ENCODE measurements at places on chromosomes 7 and 10.

DNA sequence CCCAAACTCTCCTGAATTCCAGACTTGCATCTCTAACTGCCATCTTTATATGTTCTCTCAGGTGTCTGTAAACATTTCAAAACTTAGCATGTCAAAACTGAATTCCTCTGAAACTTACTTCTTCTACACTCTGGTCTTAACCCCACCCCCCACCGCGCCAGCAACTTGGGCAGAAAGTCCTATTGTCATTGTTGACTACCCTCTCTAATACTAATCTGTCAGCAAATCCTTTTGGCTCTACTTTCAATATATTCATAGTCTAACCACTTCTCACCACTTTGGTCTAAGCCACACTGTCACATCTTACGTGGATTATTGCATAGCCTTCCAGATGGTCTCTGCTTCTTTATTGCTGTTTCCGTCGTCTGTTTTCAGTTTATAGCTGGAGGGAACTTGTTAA lies 86.6 kb downstream of the AHCYL2 start:
- no peak for DNase-seq

DNA sequence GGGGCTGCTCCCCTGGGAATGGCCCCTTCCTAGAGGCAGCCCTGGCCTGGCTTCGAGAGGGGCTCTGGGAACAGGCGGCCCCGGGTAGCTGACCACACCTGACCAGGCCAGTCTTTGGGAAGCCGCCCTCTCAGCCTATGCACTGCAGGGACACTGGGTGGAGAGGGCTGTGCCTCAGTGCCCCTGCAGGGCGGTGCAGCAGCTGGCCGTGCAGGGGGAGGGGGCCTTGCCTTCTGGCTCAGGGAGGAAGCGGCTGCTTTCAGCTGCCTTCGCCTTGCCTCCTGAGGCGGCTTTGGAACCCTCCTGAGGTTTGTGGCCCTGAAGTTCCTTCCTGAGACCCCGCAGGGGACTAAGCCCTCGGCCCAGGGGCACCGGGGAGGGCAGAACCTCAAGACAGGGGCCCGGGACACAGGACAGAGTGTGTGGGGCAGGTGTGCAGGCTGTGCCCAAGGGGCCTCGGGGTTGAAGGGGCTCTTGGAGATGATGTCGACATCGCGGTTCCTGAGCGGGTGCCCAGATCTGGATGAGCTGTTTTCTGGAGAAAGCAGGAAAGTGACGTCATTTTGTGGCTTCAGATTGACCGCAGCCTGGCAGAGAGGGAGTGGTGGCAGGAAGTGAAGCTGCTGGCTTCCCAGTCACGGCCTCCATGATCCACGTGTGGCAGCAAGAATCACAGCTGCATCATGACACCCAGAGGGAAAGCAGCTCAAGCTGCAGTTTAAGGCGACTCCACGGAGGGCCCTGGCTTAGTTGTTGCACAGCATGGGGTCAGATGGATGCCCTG lies 17.7 kb downstream of the ADAM8 start:
- DNase-seq = no peak

DNA sequence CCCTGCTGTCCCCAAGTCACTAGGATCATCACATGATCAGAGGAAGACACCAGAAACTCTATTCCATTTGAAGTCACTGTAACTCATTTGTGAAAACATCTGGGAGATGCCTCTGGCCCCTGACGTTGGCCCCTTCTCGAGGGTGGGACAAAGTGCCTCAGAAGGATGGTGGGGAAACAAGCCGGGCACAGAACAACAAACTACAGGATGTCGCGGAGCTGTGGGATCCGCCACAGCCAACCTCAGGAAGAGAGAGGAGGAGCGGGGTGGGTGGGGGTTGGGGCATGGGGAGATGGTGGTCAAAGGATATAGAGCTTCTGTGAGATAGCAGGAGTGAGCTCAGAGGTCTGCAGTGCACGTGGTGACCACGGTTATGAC lies 265.6 kb upstream of the TCERG1L start:
- DNase-seq = no peak

- no peak for DNase-seq
Measured at GRCh38 chr7:23021596-23021995, 7.7 kb upstream of the HYCC1 start.

DNA sequence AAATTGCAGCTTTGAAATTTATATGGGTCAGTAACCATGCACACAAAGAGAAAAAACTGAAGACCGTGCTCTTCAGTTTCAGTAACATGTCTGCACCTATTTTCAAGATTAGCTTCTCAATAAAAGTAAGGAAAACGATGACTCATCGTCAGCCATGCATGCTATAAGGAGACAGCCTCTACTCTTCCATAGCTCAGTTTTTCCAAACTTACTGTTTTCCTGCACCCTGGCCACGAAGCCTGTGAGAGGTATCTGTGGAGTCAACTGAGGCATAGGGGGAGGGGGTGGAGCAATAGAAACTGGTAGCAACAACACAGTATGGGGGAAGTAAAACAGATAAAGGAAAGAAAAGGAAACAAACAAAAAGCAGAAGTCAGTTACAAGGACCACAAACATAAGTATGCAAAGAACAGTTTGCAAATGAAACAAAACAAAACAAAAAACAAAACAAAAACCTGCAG lies 58.0 kb downstream of the PDSS1 start:
- DNase-seq = no peak

- no peak for DNase-seq
Measured at GRCh38 chr7:128094686-128095085, 63.4 kb upstream of the LRRC4 start.

DNA sequence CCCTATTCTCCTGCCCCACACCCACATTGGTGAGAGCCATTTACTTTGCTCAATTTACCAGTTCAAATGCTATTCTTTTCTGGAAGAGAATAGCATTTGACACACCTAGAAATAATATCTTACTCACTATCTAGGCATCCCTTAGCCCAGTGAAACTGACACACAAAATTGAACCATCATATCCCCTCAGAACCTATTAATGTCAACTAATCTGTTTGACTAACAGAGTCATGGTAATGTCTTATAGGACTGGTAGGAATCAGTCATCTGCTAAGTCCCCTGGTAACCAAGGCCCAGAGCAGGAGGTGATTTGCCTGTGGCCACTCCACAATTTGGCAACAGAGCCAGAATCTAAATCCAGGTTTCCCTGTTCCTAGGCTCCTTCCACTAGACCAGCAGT lies 63.3 kb downstream of the PPP1R3C start:
- DNase-seq = no peak

GRCh38 chr10:86172301-86172700 lies 194.3 kb downstream of the GRID1 start:
- no peak for DNase-seq

DNA sequence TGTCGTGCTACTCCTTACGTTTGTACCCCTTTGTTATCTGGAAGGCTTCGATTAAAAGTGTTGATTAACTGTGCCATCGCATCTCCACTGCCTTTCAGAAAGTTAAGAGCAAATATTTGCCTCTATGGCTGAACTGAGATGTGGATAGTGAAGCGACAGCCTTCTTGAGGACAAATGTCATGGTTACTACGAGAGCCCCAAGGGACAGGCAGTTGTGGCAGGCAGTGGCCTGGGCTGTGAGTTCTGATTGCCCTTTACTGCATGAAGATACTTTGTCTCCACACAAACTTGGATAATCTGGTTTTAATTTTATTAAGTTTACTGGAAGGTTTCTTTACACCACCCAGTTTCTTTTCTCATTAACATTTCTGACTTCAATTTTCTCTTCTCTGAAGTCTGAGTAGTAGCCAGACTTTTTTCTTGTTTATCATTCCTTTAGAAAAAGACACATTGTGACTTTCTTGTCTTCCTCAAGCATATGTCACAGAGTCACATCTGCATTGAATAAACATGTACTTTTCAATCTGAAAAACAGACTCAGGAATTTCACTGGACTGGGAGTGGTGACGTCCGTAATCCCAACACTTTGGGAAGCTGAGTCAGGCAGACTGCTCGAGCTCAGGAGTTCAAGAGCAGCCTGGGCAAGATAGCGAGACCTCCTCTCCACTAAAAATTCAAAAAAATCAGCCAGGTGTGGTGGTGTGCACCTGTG lies 1.5 kb downstream of the TAS2R41 start:
- DNase-seq = no peak

GRCh38 chr10:36688717-36689116 lies 436.7 kb upstream of the ANKRD30A start:
- no peak for DNase-seq

GRCh38 chr7:35658606-35659201 lies 36.2 kb downstream of the HERPUD2 start:
- DNase-seq = no peak

Data from hippocampal formation (tissue), 2 donors.